ENCODE measurements at places on chromosomes 3 and 15.

- no peak for DNase-seq
Measured at GRCh38 chr3:30162579-30162978, 443.8 kb upstream of the TGFBR2 start.

DNA sequence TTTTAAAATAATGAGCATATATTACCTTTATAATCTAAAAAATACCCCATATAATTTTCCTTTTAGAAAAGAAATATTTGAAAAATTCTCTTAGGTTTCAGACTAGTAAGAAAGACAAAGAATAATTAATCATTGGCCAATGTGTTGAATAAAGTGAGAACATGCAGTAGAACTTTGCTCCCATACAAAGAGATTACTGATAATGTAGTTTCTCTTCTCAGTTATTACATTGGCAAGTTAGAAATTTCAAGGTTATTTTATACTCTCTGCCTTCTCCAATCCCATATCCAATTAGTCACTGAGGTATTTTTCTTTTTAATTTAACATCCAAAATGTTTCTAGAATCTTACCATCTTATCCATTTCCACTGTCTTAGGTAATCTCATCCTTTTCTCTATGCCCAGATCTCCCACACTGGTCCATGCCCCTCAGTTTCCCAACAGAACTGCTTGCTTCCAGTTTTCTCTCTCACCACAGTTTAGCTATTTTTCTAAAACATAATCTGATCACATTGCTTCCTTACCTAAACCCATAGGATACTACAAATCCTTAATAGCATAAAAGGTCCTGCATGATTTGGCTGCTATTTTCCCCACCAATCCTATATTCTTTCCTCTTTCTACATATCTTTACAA lies 10.8 kb downstream of the XRN1 start:
- DNase-seq: no peak

DNA sequence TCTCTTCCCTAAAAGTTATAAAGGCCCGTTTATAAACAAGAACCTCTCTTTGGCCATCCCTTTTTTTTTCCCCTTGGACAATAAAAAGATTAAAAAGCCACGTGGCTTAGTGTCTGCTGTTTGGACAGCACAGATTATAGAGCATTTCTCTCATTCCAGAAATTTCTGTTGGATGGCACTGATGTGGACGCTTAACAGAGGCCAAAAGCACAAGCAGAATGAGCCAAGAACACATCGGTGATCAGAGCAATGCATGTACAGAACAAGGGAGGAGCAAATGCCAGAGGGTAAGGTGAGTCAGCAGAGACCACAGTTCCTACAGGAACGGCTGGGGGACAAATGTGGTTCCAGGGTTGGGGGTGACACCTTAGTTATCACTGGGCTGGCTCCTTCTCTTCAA lies 30.3 kb upstream of the CTNNB1 start:
- no peak for DNase-seq

DNA sequence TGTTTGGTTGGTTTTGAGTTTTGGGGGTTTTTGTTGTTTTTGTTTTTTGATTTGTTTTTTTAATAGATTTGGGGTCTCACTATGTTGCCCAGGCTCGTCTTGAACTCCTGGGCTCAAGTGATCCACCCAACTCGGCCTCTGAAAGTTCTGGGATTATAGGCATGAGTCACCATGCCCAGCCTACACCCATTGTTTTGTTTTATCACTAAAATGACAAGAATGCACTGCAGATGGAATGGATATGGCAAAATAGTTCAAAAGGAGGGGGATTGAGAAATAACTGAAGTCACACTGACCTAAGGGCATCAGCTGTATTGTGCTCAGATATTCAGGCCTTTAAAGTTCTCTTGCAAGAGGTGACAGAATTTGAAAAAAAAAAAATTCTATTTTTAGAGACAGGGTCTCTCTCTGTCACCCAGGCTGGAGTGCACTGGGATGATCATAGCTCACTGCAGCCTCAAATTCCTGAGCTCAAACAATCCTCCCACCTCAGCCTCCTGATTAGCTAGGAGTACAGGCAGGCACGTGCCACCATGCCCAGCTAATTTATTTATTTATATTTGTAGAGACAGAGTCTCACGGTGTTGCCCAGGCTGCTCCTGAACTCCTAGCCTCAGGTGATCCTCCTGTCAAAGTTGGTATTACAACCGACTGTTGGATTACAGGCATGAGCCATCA lies 4.4 kb upstream of the RASA2 start:
- no peak for DNase-seq

DNA sequence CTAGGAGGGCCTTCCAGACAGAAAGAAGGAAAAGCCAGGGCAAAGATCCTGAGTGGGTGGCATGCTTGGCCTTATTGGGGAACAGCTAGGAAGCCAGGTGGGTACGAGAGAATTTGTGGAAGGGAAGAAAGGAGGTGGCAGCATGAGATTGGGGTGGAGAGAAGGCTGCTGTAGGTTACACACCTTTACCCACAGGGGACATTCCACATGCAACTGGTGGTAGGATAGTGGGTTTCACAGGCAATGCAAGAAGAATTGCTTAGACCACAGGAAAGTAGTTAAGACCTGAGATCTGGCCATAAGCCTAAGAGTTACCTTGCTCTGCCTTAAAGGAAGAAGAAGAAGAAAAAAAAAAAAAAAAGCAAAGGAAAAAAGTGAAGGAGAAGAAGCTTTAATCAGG lies 19.8 kb downstream of the ANP32A start:
- no peak for DNase-seq

GRCh38 chr3:28039234-28039633 lies 202.2 kb upstream of the CMC1 start:
- DNase-seq: no peak

DNA sequence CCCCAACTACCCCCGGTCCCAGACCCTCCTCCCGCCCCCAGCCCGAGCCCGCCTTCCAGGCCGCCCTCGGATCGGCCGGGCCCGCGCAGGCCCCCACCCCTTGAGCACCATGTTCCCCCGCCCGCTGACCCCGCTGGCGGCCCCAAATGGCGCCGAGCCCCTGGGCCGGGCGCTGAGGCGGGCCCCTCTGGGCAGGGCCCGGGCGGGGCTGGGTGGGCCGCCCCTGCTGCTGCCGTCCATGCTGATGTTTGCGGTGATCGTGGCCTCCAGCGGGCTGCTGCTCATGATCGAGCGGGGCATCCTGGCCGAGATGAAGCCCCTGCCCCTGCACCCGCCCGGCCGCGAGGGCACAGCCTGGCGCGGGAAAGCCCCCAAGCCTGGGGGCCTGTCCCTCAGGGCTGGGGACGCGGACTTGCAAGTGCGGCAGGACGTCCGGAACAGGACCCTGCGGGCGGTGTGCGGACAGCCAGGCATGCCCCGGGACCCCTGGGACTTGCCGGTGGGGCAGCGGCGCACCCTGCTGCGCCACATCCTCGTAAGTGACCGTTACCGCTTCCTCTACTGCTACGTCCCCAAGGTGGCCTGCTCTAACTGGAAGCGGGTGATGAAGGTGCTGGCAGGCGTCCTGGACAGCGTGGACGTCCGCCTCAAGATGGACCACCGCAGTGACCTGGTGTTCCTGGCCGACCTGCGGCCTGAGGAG lies 472 bp downstream of the CHST14 start:
- DNase-seq: no peak

DNA sequence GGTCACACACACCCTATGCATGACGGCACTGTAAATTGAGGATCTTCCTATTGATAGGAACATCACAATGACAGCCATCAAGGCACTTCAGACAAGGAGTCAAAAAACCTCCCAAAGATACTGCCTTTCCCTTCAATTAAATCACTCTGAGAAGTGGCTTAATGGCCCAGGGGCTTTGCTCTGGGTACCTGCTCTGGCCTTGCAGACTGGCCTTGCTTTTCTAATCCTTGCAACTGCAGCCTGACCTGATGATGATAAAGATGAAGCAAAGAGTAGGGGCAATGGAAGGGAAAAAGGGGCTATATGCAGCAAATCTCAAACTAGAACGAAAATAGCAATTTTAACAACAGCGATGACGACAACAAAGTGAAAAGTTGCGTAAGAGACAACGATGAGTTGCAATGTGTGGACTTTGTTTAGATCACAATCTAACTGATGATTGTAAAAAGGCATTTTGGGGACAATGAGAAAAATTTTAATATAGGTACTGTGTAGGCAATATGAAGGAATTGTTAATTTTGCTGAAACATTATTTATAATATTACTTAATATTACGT lies 14.6 kb downstream of the ADAMTS9 start:
- DNase-seq: no peak

DNA sequence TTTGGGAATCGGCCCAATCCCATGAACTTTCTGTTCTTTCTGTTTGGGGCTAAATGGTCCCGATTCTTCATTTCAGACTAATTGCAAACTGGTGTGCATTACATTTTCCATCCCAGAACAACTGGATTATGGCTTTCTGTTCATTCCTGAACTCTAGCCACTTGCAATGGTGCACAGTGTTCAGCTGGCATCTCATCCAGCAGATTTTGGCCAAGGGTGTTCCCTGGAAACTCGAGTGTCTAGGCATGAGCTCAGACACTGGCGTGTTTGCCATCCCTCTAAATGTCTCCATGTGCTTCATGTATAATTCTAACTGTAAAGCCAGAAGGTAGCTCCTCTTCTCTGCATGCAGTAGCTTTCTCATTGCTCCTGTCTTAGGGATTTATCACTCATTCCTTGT lies 97.1 kb upstream of the MYZAP start:
- no peak for DNase-seq

DNA sequence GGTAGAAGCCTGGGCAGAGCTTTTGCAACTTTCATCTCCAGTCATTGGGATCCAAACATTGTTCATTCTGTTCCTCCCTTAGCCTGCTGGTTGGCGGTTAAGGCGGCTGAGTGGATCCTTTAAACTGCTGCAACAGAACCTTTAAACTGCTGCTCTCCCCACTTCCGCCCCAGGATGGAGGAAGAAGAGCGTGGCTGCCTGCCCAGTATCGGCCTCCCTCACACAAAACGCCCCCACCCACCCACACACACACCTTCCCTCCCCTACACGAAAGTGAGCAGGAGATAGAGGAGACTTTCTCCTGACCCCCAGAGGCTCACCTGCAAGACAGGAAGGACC lies 460 bp upstream of the ZMAT3 start:
- no peak for DNase-seq

GRCh38 chr15:101449471-101450402 lies 39.8 kb downstream of the PCSK6 start:
- DNase-seq: no peak

DNA sequence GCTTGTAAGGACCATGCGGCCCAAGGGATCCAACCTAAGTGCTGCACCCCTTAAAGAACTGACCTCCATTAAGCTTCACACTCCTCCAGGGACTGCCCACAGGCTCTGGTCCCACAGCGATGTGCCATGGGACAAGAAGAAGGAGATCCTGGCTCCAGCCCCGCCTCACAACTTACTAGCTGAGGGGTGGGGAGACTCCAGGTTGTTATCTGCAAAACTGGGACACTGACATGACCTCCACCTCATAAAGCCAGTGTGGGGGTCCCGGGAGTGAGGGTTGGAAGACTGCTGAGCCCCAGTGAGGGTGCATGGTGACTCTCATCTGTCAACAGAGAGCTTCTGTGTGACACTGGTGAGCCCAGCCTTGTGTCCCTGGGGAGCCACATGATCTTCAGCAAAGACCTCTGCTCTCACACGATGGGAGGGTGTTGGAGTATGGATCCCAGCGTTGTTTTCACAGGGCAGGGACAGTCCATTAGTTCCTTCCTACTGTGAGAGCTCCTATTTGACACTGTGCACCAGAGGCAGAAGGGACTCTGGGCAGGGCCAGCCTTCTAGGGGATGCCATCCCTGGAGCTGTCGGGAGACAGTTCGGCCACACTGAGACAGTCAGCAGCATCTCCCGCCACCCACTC lies 26.7 kb downstream of the EAF1 start:
- no peak for DNase-seq
